ENCODE measurements at places on chromosomes 4 and X.

GRCh38 chr4:114393295-114394038 lies 205.1 kb upstream of the UGT8 start:
- DNase-seq: no peak

- DNase-seq: no peak
Measured at GRCh38 chr4:152106113-152106763, 345.4 kb upstream of the GATB start.

GRCh38 chr4:6928081-6928480 lies 18.5 kb downstream of the TBC1D14 start:
- DNase-seq: no peak

GRCh38 chr4:107974523-107974922 lies 15.2 kb upstream of the HADH start:
- no peak for DNase-seq

GRCh38 chrX:35699642-35700041 lies 98.5 kb upstream of the MAGEB16 start:
- DNase-seq: no peak

GRCh38 chrX:125289920-125290319 lies 29.8 kb upstream of the TEX13C start:
- DNase-seq: no peak

GRCh38 chrX:68746988-68747387 lies 81.8 kb upstream of the EFNB1 start:
- no peak for DNase-seq

DNA sequence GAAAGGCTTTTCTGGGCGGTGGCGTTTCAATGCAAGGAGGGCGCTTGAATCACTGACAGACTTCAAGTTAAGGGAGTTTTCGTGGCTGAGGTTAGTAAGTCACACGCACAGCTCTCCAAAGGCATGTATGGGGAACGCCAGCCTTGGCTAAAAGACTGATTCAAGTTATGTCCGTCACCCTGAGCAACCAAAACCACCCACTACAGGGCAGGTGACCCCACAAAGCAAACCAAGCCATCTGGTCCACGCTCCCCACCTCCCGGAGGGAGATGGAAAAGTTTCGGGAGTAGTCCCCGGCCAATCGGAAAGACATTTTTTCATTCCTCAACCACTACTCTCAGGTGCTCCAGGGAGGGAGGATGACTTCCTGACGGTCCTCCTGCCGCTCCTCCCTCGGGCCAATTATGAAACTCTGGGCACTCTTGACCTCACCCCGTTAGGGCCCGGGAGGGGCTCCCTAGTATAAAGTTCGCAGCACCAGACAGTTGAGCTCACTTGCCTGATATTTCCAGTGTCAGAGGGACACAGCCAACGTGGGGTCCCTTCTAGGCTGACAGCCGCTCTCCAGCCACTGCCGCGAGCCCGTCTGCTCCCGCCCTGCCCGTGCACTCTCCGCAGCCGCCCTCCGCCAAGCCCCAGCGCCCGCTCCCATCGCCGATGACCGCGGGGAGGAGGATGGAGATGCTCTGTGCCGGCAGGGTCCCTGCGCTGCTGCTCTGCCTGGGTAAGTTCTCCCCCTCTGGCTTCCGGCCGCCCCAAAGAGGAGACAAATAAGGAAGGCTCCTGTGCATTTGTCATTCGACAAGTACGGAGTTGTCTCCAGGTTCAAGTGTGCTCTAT lies at the start of gene EREG:
TSS of gene EREG (plus strand) at position 494 of the 840 bp plus-strand sequence. CDS start at position 658, 164 bp downstream.
- no peak for DNase-seq

GRCh38 chr4:140499391-140499790 lies 1.3 kb upstream of the MGAT4D start:
- DNase-seq: no peak

DNA sequence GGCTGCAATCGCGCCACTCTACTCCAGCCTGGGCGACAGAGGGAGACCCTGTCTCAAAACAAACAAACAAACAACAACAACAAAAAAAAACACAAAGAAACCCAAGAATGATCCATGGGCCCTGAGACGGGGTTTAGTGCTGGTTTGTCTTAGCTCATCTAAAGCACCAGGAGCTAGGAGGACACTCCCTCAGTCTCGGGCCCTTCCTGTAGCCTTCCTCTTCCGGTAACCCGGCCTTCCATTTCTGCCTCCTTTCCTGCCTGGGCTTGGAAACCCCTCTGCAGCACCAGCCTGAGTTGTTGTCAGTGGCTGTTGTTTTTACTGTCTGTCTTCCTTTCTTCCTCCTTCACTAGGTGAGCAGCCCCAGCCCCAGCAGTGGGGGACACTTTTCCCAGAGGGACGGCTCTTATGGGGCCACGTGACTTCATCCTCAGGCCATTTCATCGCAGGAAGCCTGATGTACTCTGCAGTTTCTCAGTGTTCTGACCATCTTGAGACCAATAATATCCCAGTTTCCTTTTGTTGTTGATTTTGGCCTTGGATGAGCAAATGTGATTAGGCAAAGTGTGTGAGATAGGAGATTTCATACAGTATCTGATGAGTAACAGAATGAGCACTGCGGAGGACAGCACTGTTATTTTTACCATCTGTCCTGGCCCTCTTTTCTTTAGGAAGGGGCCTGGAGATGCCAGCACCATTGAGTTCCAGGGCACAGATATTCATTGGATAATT lies 90.1 kb downstream of the ANAPC4 start:
- no peak for DNase-seq

GRCh38 chr4:83010111-83010521 lies 507 bp downstream of the LIN54 start:
- no peak for DNase-seq

GRCh38 chr4:187436251-187436650 lies 559.3 kb upstream of the ZFP42 start:
- no peak for DNase-seq

DNA sequence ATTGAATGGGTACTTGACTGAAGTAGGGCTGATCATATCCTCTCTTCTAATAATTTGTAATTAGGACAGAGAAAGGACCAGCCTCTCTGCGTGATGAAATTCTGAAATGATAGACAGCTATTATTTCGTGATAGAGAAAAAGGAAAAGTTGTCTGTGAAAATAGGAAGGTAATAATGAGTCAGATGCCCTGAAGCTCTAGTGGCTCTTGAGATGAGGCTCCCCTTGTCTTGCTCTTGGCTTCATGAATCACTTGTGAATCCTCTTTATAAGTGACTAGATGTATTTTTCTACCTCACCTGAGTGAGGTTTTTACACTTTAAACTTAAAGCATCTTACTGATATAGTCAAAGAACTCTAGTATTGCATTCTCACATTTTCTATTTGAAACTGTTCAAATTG lies 888.9 kb downstream of the PCDH18 start:
- DNase-seq: no peak

- DNase-seq: no peak
Measured at GRCh38 chr4:38109896-38110295, 149.7 kb downstream of the PTTG2 start.

- DNase-seq: no peak
Measured at GRCh38 chr4:138063581-138063980, 178.6 kb downstream of the SLC7A11 start.

DNA sequence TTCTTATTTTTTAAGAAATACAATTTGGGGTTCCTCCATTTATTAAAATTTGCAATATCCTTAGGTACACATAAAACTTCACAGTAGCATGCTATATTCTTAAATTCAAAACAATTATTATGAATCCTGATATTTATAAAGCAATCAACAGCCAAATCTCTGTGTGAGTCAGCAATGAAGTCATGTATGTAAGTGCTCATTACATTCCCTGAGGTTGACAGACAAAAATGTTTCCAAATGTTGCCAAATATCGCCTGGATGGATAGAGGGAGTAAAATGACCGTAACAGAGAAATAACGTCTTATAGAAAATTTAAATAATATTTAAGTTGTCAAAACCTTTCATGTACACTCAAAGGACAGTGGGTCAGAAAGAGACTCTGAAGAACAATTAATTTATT lies 220.0 kb downstream of the PCDH18 start:
- no peak for DNase-seq

GRCh38 chr4:89514811-89515210 lies 207.2 kb upstream of the GPRIN3 start:
- no peak for DNase-seq

- DNase-seq: no peak
Measured at GRCh38 chr4:107120661-107121060, 84.5 kb upstream of the DKK2 start.

DNA sequence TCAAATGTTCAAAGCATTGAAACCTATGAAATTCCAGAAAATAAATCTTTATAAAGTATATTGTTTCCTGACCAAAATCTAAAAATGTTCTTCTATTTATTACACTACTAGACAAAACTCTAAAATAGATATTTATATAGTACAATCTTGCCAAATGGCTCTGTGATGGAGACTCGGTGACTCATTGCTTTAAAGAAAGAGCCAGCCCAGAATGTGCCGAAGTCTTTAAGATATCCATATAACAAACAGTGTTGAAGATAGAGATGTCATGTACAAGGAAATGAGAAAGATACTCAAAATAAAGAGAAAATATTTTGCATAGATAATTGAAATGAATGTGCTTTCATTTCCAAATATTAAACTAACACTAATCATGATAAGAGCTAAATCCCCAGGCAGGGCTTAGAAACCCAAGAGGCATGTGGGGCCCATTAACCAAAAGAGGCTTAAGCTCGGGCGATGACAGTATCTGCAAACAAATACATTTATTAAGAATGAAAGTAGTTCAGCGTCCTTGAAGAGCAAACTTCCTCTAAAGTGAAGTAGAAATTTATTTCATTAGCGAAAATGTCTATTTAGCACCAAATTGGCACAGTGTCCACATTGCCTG lies 102.1 kb upstream of the FAM9B start:
- no peak for DNase-seq

DNA sequence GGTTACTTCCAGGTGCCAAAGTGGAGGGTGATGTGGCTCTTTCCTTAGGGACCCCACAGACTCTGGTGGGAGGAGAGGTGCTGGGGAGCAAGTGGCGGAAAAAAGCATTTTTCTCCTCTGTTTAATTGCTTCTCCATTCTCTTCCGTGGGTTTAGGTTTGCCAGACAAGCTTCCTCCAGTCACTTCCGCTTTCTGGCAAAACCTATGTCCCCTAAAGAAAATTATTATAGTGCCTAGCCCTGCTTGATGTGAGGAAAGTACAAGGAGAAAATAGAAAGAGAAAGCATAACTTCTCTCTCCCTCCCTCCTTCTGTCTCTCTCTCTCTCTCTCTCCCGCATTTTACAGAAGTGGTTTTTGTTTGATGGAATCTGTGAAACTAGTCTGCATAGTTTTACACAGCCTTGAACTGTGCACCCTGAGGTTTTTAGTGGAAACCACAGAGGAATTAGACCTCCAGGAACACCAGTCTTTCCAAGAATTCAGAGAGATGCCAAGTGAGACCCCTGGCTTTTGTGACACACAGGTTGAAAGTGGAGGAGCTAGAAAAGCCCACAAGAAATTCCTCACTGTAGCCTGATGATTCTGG lies 231.1 kb upstream of the ANXA3 start:
- DNase-seq: no peak

GRCh38 chr4:165740911-165741310 lies 132.1 kb upstream of the TLL1 start:
- DNase-seq: no peak

Data from NCI-H1436 (cell line).